ENCODE measurements at places on chromosomes 2 and 18. TPM values are rescaled to one million over a fixed set of nuclear protein-coding genes. Genes with fewer than 3 reads are reported as not detected.

The LIMS4 gene
- total RNA-seq: 20.4 TPM

The CFC1 gene
- total RNA-seq: not detected

The FAM237A gene
- not detected for total RNA-seq

The RUFY4 gene
- not detected for total RNA-seq

The CAPN13 gene
- total RNA-seq: not detected

The REEP1 gene
- total RNA-seq: not detected

The NDUFV2 gene
- 97.2 TPM for total RNA-seq

The STARD6 gene
- total RNA-seq: not detected

The GRB14 gene
- 0.39 TPM for total RNA-seq

The TRABD2A gene
- 3.3 TPM for total RNA-seq

The RTP5 gene
- not detected for total RNA-seq

The CKAP2L gene
- 0.81 TPM for total RNA-seq

The TUBB8B gene
- total RNA-seq: not detected

The DLX2 gene
- not detected for total RNA-seq

The TXNDC2 gene
- not detected for total RNA-seq

The CAPG gene
- total RNA-seq: 50.4 TPM

The RAB6C gene
- total RNA-seq: not detected

The ZNF519 gene
- total RNA-seq: 1.6 TPM

The SP140 gene
- not detected for total RNA-seq

The ALKAL2 gene
- total RNA-seq: not detected

The POU3F3 gene
- not detected for total RNA-seq

The ARHGAP15 gene
- not detected for total RNA-seq

The RAB3GAP1 gene
- total RNA-seq: 36.5 TPM

Data from cardiac ventricle fibroblast (primary cell).